ENCODE measurements at places on chromosomes 1 and 21.

- DNase-seq, result peak; percentile 2
Observed at GRCh38 chr1:54967372-54967771, 13.1 kb upstream of the TMEM61 start.

- no peak for DNase-seq
Observed at GRCh38 chr1:237959838-237960237, 69.1 kb upstream of the ZP4 start.

GRCh38 chr1:51719146-51719545 lies 102.3 kb downstream of the OSBPL9 start:
- no peak for DNase-seq

GRCh38 chr1:171484760-171485374 lies 463 bp upstream of the PRRC2C start:
- peak; percentile 53 for DNase-seq

DNA sequence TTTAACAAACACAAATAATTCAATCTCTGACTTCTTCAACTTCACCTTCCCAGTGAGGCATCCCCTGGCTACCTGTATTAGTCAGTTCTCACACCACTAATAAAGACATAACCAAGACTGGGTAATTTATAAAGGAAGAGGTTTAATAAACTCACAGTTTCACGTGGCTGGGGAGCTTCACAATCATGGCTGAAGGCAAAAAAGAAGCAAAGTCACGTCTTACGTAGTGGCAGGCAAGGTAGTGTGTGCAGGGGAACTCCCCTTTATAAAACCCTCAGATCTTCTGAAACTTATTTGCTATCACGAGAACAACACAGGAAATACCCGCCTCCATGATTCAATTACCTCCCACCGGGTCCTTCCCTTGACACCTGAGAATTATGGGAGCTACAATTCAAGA lies 478.5 kb downstream of the ADGRL2 start:
- no peak for DNase-seq

DNA sequence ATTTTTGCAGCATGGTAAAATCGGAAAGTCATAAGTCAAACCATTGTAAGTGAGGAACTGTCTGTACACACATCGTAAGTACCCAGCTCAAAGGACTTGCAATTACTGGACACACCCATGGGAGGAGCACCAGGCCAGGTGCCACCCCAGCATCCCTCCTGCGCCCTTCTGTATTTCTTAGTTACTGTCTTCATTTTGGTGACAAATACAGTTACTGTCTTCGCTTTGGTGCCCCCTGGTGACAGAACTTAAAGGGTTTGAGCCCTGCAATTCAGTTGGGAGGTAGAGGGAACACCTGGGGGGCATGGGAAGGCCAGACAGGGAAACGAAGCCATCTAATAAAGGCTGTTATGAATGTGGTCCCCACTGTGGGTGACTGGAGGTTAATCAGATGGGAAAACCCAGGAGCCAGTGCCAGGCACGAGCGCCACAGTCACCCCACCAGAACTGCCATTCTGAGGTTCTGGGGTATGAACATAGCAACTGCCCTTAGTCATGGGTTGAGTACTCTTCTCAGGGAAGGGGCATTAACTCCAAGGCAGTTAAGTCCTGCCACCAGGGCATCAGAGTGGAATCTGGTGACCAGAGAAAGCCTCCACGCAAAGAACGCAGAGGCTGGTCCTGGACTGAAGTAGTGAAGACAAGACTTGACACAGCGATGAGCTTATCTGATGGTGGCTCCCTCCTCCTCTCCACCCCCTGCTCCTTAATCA lies 612.9 kb downstream of the PTPRU start:
- DNase-seq, result peak; percentile 46

GRCh38 chr1:4309676-4310320 lies 344.6 kb upstream of the AJAP1 start:
- DNase-seq, result no peak

- DNase-seq, result no peak
Observed at GRCh38 chr1:153962088-153963029, 978 bp downstream of the SLC39A1 start.

- no peak for DNase-seq
Observed at GRCh38 chr1:27572679-27573426, 31.1 kb downstream of the AHDC1 start.

GRCh38 chr1:27567146-27567526 lies 36.8 kb downstream of the AHDC1 start:
- no peak for DNase-seq

- DNase-seq, result no peak
Observed at GRCh38 chr1:179015396-179015795, 10.3 kb upstream of the FAM20B start.

DNA sequence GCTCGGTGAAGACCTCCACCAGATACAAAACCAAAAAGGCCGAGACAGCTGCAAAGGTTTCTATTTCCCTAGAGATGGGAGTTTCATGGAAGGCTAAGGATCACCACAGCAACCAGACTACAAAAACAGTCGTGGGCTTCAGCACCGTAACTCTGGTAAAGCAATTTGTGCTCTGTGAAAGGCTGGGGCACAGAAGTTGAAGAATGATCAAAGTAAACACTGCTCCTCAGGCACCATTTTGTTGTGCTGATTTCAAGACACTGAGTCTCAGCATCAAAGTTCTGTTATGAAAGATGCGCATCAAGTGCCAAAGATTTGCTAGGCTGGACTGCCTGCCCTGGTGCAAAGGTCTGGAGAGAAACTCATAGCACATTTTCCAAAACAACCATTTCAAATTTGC lies 116.2 kb downstream of the TGFBR3 start:
- no peak for DNase-seq

DNA sequence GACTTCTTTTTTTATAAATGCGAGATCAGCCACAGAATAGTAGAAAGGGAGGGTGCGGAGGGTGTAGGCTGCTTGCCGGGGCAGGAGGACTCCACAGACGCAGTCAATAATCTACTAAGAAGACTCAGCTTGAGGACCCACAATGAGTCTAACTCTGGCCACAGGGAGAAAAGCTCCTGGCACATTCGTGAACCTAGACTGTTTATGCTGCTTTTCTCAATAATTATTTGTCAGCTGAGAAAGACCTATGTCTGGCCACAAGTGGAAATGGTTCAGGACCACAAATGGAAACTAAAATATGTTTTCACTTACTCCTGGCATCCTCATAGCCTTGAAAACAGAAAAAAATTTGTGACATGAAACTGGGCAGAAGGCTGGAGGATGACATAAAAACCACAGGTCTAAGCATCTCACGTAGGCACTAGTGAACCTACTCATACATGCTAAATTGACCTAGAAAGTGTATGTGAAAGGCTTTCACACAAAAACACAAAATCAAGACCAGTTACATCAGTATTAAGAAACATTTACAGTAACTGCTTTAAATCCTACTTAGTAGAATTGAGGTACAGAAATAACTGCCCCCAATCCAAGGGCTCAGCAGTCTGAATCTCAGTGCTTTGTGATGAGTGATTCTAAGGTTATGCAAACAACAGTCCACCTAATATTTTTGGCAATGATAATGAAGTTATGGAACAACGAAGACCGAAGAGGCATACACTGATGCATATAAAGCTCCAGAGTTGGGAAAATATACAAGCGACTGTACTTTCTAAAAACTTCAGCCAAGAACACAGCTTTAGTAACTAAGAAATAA lies 159.5 kb downstream of the SLC45A1 start:
- DNase-seq, result no peak

DNA sequence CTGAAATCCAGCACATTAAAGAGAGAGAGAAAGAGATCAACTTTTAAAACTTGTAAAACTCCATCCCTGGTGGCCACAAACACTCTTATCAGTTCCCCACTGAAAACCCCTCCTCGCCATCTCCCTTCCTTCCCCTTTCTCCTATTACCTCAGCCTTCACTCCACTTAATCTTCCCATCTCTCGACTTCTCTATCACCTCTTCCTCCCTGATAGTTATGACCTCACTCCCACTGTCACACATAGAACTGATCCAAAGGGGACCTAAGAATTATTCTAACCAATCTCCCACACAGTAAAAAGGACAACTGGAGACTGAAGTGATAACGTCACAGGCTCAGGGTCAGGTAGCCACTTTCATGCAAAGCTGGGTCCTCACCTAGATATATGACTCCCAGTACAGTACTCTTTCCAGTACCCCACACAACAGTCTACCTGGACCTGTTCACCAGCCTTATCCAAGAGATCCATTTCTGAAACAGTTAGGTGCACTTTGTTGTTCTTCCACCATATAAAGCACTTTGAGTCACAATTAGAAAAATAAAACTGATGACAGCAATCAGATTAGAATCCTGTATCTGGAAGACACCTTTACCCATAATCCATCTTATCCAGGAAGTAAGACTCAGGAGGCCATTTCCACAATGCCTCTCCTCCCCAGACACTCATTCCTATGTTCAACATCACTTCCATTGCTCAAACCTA lies 324.8 kb downstream of the SMYD3 start:
- DNase-seq, result no peak

DNA sequence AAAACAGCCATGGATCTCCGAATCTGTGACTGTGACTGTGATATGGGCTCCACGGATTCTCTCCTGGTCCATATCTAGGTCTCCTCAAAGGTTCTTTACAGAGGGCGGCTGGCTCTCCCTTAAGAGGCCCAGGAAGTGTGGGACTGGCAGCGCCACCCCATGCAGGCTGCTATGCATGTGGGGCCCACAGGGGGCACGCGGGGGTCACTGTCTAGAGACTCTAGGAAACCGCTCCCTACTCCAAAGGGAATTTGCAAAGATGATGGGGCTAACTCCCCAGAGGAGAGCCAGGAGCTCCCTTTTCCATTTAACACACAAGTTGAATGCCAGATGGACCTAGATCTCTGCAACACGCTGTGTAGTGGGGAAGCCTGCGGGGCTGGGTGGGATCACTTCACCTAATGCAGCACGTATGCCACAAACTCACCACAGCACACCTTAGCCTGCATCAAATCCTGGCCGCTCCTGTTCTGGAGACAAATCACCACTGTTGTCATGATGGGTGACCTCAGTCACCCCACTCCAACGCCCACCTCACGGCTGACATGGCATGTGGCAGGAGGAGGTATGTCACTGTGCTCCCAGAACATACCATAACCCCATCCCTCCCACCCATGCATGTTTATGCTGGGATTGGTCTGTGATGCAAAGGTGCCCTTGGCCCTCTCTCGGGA lies 61.7 kb downstream of the SLC45A1 start:
- DNase-seq, result no peak

DNA sequence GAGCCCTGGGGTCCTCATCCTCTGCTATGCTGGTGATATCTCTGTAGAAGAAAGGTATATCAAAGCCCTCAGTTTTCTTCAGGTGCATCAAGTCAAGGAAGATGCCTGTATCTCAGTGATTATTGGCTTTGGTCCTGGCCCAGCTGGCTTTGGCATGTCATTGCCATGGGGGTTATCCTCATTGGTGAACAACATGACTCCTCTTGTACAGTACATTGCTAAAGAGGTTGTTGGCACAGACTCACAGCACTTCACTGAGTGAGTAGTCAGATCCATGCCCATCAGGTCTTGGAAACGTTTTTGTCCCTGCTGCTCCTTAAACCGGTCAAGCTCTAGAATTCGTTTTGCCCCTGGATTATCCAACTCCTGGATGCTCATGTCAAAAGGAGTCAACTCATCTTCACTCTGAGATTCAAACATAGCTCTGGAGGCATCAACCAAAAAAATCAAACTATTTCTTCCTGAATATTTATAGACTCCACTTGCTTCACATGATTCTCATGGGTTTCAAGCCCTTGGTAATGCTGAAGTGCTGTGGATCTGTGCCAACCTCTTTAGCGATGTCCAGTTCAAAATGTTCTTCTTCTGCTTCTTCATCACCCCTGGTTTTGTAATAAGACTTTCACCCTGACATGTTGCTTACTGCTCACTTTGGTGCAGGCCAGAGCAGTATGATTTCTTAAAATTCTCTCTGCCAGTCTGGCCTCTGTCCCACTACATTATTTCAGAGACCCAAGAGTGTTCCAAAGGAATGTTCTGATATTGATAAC lies 43.0 kb upstream of the RAB3GAP2 start:
- no peak for DNase-seq

GRCh38 chr1:230058626-230059025 lies 8.4 kb upstream of the GALNT2 start:
- DNase-seq, result no peak

DNA sequence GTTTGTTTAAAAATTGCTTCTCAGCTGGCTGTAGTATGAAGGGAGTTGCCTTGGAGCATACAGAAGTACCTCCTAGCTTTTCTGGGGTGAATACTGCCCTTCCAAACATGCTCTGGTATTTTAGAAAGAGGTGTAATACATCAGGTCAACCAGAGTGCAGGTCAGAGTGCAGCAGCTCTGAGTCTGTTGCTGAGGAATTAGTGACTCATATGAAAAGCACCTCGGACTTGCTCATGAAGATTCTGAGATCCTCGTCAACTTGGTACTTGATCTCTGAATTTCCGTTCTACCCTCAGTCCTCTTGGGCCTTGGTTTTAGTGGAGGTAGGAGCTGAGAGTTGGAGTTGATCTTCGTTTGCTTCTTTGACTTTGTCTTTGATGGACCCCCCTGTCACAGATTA lies 67.3 kb downstream of the NOS1AP start:
- no peak for DNase-seq

DNA sequence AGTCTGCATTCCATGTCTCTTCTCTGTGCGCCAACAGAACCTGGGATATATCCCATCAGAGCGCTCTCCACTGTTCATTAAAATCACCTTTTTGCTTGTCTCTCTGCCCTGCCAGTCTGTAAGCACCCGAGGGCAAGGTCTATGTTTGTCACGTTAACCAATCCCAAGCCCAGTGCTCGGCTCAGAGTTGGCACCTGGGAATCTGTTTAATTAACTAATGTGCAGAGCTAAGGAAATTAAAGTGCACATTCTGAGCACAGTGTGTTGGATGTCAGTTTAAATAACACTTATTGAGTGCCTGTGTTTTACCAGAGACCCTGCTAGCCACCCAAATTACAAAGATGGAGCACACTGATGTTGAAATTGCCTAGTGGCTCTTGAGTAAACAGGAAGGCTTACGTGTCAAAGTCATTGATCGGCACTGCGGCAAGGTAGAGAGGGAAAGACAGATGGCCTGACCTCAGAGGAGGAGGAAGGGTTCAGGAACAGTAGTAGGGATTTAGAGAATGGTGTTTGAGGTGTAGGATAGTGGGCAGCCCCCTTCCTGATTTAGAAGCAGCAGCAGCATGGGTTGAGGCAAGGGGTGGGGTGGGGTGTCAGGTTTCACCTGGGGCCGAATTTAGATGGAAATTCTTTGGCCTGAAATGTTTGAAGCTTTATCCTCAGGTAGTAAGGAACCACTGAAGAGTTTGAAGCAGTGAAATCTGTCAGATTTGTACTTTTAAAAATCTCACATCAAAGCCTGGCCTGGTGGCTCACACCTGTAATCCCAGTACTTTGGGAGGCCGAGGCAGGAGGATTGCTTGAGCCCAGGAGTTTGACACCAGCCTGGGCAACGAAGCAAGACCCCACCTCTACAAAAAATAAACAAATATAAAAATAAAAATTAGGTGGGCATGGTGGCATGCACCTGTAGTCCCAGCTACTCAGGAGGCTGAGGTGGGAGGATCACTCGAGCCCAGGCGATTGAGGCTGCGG lies 7.7 kb downstream of the ARMH1 start:
- no peak for DNase-seq

GRCh38 chr1:61238359-61238665 lies 156.0 kb downstream of the NFIA start:
- DNase-seq, result no peak

GRCh38 chr1:229156872-229157271 lies 114.0 kb upstream of the RAB4A start:
- no peak for DNase-seq
